HAP-1 (cell line): ENCODE measurements at places on chromosomes 11 and 22.

GRCh38 chr22:49893025-49893424 lies 25.2 kb downstream of the ALG12 start:
- no peak for DNase-seq

DNA sequence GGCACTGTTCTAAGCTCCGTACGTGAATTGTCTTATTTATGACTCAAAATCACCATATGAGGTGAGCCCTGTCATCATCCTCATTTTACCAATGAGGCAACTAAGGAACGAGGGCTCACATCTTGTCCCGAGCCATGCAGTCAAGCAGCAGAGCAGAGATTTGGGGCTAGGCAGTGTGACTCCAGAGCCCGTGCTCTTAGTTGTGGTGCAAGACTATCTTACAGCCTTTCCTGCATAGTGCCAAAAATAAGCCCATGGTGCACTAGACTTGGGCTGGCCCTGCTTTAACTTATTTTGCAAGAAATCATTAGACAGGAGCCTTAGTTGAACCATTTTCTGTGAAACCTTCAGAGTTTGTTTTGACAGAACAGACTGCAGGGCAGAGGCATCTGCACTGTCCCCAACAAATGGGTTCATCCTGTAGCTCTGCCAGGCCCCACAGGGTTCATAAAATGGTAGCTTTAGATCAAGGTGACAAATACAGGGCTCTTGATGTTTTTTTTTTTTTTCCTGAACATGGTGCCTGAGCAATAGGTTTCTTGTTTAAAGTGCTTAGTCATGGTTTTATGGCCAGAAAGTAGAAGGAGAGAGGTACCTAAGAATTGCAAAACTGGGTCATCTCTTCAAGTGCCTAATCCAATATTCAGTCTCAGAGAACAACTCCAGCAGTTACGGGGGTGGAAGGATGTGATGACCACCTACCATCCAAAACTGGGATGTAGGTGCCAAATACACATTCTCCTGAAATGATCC lies 56.6 kb downstream of the BMAL1 start:
- DNase-seq, result no peak

- no peak for DNase-seq
Measured at GRCh38 chr11:96246718-96247552, 96.1 kb downstream of the MAML2 start.

- no peak for DNase-seq
Measured at GRCh38 chr11:115421992-115422689, 82.1 kb downstream of the CADM1 start.
